Lower leg skin (tissue), 4 donors: ENCODE measurements at places on chromosomes 7 and 10. TPM values are rescaled to one million over a fixed set of nuclear protein-coding genes. Genes with fewer than 3 reads are reported as not detected.

DNA sequence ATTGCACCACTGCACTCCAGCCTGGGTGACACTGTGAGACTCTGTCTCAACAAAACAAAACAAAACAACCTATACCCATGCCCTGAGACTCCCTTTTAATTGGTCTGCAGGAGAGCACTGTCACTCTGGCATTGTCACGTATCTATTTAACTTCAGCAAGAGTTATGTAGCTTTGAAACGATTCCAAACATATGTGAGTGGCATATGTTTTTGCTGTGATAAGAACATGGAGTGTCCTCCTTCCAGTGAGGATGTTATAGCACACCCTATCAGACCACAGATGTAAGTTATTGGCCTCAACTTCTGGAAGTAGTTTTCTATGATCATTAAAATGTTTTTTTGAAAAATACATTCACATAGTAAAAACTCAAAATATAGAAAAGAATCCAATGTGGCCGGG is 15.5 kb upstream of the DNAJC12 start:
- no peak for DNase-seq

- DNase-seq: no peak
Measured at GRCh38 chr10:112246-112645, 23.0 kb upstream of the ZMYND11 start.

FEZF1 gene
- not detected for total RNA-seq

DNA sequence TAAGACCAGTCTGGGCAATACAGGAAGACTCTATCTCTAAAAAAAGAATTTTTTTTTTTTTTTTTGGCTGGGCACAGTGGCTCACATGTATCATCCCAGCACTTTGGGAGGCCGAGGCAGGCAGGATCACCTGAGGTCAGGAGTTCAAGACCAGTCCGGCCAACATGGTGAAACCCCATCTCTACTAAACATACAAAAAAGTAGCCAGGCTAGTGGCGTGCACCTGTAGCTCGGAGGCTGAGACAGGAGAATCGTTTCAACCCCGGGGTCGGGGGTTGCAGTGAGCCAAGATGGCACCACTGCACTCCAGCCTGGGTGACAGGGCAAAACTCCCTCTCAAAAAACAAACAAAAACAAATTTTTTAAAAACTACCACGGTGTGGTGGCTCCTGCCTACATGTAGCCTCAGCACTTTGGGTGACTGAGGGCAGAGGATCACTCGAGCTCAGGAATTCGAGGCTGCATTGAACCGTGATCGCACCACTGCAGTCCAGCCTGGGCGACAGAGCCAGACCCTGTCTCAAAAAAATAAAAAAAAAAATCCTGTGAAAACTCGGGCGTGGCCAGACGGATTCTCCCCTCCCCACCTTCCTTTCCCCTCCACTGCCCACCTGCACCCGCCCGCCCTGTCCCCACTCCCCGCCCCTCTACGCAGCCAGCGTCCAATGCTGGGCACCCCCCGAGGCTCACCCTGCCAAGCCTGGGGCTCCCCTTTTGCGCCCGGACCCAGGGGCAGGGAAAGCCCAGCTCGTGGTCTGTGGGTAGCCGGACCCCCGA is 745 bp upstream of the ORAI2 start:
- no peak for DNase-seq

FANK1 gene
- 7.8 TPM for total RNA-seq

- no peak for DNase-seq
Measured at GRCh38 chr7:1106063-1106792, 18.3 kb downstream of the GPER1 start.

GRCh38 chr10:76017733-76018433 is 586.5 kb downstream of the LRMDA start:
- no peak for DNase-seq

GRCh38 chr7:159033473-159033825 is 111.2 kb downstream of the VIPR2 start:
- peak; percentile 29 for DNase-seq

GRCh38 chr7:84238596-84238995 is 44.0 kb upstream of the SEMA3A start:
- no peak for DNase-seq

- DNase-seq: no peak
Measured at GRCh38 chr10:24926557-24926956, 25.8 kb downstream of the PRTFDC1 start.
